ENCODE measurements at places on chromosomes 7 and 10.
A peak's percentile ranks its signal among the peaks of the same experiment; 100 is the strongest.

- peak; percentile 17 for DNase-seq
These were observed 35.1 kb downstream of the SMNDC1 start for GRCh38 chr10:110269374-110270318.

DNA sequence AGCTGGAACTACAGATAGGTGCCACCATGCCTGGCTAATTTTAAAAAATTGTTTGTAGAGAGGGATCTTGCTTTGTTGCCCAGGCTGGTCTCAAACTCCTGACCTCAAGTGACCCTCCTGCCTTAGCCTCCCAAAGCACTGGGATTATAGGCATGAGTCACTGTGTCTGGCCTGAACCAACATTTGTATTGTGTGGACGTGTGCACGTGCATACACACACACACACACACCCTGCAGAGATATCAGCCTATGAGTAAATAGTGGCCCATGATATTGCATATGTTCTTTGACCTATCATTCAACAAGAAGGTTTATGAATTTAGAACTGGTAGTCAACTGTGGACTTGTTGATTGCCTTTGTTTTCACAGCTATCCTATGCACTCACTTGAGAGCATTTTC lies 161.6 kb downstream of the BAMBI start:
- DNase-seq: peak; percentile 18

GRCh38 chr7:25180592-25180923 lies 47.7 kb downstream of the NPVF start:
- DNase-seq: no peak

GRCh38 chr7:89994483-89994882 lies 159.8 kb upstream of the STEAP1 start:
- DNase-seq: no peak

GRCh38 chr10:130924138-130924819 lies 387.2 kb downstream of the TCERG1L start:
- DNase-seq: no peak

DNA sequence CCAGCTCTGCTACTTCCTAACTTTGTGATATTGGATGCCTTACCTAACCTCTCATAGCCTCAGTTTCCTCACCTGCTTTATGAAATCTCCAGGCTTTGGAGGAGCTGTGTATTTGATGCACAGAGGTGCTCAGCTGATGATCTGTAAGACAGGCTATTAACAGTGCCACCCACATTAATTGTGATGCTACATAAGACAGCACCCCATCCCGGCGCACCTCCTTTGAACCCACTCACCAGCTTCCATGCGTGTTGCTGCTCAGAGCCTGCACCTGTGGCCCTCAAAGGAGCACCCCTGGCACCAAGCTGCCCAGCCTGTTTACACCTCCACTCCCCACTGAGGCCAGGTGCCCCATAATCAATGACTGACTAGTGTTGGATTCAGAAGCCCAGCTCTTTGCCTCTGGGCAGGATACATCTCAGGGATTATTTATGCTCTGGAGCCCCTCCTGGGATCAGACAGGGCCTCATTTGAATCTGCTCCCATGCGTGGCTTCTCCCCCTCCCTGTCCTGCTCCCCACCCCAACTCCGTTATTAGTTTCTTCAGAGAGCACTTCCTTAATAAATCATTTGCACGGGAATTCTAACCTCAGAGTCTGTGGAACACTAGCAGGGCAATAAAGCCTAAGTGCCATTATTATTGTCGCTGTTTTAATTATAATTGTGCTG lies 87.7 kb downstream of the GFRA1 start:
- DNase-seq: no peak

DNA sequence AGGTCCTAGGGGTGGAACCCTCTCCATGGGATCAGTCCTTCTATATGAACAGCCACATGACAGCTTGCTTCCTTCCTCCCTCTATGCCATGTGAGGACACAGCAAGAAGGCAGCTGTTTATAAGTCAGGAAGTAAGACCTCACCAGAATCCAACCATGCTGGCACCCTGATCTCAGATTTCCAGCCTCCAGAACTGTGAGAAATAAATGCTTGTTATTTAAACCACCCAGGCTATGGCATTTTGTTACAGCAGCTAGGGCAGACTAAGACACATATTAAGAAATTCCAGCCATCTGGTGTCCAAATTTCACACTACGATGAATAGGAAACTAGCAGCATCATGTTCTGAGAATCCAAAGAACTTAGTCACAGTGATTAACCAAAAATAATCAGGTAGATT lies 140.1 kb downstream of the ZFAND4 start:
- no peak for DNase-seq

- DNase-seq: no peak
These were observed 248.6 kb upstream of the MAGI2 start for GRCh38 chr7:79702116-79702515.

GRCh38 chr7:79922894-79923293 lies 211.7 kb upstream of the GNAI1 start:
- DNase-seq: no peak

GRCh38 chr7:117114272-117114671 lies 161.0 kb downstream of the ST7 start:
- DNase-seq: no peak

DNA sequence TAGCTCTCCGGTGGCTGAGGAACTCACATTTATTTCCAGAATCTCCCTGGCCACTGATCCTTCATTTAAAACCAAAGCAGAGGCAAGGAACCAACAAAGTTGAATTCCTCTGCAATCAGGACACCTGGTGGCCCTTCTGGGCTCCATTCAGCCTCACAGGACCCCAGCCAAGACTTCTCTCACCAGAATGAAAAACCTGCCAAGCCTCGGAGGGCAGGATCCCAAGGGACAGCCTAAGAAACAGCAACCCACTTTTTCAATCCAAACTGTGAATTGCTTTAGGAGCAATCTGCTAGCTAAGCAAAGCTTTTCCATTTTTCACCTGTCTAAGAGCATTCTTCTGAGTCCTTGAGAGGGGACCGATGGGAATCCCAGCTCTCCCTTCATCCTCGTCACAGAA lies 34.6 kb downstream of the OAT start:
- DNase-seq: no peak

DNA sequence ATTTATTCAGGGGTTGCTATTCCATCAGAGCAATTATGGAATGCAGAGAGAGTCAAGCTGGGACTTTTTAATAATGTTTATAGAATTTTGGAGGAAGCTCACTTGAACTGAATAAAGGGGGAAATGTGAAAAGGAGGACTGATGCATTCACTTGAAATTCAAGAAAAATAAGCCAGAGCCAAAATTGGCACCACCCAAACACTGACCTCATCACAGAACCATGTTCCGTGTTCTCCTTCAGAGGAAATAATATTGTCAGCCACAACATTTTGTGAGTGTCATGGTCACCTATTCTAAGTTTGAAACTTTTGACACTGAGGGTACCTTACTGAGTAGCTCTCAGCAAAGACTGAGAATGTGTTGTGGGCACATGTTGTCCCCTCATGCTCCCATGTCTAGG lies 207.0 kb downstream of the ANK3 start:
- DNase-seq: no peak

GRCh38 chr10:70893227-70894006 lies 5.1 kb upstream of the PCBD1 start:
- no peak for DNase-seq

GRCh38 chr7:4931943-4932342 lies 27.0 kb downstream of the MMD2 start:
- peak; percentile 14 for DNase-seq

- DNase-seq: no peak
These were observed 216.3 kb downstream of the RNLS start for GRCh38 chr10:88366772-88367171.

DNA sequence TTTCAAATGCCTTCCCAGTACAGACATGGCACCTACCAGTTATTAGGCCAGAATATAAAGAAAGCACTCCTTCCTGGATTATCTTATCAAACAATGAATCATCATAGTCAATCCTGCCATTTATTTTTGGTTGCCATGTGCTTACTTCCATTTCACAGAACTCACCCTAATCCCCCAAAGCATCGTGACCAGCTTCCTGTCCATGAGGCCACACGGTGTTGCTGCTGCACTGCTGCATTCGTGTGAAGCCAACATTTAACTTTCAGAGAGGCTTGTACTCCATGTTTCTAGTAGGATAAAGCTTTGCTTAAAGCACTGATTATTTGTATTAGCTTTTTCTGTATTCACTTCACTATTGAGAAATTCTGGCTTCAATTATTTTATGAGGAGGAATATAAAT lies 14.4 kb downstream of the COL28A1 start:
- no peak for DNase-seq

DNA sequence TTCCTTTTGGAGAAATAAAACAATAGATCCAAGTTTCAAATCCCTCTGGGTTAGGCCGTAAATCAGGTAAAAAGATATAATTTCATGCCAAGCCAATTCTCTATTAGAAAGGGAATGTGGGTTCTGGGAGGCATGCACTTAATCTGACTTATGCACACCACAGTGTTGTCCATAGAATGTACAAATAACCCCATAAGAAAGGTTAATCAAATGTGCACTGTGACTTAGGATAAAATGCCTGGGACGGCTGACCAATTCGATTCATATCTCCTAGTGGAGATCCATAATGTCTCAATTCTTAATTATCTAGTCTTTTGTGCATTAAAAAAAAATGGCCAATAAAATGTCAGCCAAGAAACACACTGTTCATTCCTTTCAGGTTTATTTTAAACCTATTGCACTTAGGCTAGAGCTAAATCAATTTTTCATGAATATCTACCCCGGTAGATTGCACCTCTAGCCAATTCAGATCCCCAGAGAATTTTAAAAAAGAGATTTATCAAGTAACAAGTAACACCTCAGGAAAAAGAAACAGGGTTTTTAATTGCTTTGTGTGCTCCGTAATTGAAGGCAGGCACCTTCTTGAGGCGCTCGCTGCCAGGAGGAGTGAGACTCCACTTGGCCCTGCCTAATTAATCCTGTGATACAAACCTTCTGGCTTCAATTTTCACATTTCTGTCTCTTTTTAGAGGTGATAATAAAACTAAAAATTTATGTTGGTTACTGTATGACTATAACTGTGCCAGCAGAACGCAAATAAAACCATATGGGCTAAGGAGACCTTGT lies 265.1 kb downstream of the ETV1 start:
- DNase-seq: no peak

DNA sequence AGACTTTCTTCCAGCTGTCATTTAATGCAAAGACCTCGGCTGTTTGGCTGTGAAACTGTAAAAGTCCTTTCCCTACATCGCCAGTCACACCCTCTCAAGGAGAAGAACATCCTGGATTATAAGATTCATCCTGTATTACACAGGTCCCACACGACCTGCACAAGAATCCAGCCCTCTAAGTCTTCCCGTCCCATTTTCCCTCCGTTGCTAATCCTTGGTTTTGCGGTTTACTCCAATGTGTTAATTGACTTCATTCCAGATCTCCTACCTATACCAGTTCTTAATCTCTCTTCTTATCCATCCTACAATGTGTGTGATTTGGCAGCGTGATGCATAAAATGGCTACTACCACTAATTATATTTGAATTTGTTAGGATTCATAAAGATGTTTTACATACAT lies 110.4 kb downstream of the COL28A1 start:
- DNase-seq: no peak

DNA sequence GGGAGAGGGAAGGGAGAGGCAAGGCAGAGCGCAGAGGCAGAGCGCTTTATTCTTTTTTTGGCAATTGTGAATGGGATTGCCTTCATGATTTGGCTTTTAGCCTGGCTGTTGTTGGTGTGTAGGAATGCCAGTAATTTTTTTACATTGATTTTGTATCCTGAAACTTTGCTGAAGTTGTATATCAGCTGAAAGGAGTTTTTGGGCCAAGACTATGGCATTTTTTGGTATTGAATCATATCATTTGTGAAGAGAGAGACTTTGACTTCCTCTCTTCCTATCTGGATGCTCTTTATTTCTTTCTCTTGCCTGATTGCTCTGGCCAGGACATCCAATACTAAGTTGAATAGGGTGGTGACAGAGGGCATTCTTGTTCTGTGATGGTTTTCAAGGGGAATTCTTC lies 291.3 kb downstream of the REEP3 start:
- DNase-seq: no peak

GRCh38 chr10:97738616-97739015 lies 1.7 kb downstream of the ZFYVE27 start:
- no peak for DNase-seq

DNA sequence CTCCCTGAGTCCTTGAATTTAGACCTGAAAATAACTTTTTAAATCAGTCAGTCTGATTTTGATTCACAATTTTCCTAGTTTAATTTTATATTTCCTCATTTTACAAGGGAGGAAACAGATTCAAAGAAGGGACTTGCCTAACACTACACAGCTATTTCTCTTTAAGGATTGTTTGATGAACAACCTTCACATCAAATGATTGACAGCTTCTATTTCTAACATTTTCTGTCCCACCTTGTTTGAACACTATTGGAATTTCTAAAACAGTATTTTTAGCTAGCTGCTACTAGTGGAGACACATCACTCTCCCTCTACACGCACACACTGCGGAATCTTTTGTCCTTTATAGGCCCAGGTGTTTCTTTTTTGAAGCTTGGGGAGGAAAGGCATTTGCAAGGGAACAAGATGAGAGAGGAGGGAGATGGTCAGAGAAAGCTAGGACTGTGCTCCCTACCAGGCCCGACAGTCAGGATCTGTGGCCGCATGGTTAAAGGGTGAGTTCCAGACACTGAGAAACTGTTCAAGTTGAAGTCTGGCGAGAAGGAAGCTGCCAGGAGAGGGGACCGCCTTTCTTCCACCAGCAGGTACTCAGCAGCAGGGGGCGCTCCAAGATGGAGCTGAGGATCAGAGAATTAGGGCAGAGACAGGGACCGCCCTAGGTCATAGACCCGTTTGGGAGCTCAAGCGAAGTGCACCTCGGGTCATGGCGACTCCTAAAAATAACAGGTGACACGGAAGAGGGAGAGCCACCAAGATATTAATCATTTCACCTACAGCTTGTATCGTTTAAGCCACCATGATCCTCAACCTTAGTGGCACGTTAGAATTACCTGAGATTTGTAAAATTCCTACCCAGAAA lies 49.7 kb downstream of the DNAJC12 start:
- peak; percentile 79 for DNase-seq

GRCh38 chr10:70192326-70192968 lies 22.1 kb upstream of the SAR1A start:
- no peak for DNase-seq

DNA sequence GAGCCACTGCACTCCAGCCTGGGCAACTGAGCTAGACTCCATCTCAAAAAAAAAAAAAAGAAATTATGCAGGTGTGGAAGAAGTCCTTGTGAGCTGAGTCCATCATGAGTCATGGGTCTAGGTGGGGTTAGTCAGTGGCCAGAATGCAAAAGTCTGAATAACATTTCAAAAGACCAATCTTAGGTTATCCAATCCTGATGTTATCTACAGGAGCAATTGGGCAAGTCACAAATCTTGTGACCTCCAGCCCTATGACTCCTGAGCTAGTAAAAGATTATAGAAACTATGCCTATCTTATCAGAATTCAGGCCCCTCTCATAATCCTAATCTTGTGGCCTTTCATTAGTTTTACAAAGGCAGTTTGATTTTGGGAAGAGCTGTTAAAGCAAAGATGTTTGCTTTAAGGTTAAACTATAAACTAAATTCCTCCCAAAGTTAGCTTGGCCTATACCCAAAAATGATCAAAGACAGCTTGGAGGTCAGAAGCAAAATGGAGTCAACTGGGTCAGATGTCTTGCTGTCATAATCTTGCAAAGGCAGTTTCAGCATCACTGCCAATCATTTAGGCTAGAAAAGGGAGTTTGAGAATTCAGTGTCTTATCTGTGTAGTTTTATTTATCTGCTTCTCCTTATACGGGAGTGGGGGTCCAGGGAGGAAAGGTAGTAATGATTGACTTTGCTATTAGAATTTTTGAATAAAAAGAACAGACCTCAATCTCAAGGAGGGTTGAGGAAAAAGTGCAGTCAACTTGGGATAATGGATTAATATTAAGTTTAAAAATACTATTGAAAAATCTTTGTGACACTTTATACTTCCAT lies 71.2 kb upstream of the TRIM24 start:
- no peak for DNase-seq

- no peak for DNase-seq
These were observed 30.8 kb downstream of the RAPGEF5 start for GRCh38 chr7:22326181-22326580.
